ENCODE measurements at places on chromosomes 2 and 18.

GRCh38 chr2:84532291-84532690, 16.0 kb downstream of the DNAH6 start:
- DNase-seq: no peak

DNA sequence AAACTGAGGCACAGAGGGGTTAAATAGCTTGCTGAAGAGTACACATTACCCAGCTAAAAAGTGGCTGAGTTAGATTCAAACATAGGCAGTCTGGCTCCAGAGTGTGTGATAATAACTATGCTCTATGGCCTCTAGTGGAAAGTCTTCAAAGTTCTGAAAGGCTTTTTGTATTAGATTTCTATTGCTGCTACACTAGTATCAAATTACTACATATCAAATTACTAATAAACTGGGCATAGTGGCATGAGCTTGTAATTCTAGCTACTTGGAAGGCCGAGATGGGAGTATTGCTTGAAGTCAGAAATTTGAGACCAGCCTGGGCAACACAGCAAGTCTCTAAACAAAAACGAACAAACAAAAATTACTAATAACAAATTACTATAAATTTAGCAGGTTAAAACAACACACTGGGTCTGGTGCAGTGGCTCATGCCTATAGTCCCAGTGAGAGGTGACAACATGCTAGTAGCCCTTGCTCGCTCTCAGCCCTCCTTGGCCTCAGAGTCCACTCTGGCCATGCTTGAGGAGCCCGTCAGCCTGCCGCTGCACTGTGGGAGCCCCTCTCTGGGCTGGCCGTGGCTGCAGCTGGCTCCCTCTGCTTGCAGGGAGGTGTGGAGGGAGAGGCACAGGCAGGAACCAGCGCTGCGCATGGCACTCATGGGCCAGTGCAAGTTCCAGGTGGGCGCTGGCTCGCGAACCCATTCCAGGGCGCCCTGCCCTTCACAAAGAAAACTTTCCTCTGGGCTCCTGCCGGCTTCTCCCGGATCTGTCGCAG, 38.2 kb upstream of the TWSG1 start:
- DNase-seq: no peak

DNA sequence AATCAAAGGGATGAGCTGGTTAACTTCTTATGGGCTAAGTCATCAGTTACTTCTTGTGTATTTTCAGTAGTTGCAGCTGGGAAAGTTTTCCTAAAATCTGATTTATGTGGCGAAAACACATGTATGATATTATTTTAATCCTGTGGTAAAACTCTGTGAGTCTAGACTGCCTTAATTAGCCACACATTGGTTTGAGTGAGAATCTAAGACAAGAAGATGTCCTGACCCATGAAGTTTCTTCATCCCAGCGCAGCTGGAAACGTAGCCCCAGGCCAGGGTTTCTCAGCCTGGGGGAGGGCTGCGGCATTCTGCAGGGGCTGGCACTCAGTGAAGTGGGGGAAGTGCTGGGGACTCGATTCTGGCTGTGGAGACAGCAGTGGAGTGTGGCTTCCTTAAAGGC, 44.7 kb upstream of the INHBB start:
- no peak for DNase-seq

DNA sequence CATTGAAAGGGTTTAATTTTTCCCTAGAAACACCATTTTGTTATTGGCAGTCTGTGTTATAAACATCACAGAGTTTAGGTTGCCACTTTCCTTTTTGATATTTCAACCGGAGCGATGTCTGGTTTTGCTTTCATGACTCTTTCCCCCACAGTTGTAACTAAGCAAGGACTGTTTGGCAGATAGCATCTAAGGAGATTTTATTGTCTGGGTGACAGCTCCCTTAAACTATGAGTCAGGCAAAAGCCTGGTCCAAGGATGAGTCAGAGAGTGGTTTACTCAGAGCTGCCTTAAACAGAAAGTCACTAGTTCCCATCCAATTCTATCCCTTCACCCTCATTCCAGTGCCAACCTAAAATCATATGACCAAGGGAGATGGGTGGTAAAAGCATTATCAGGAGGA, 341.6 kb upstream of the VWC2L start:
- peak; percentile 73 for DNase-seq

GRCh38 chr2:207501802-207502576, 27.8 kb upstream of the CREB1 start:
- no peak for DNase-seq

All from AG08396 (cell line).